ENCODE measurements at places on chromosomes 5 and 9.

- no peak for DNase-seq
Measured at GRCh38 chr5:179867079-179867465, 8.5 kb upstream of the MRNIP start.

DNA sequence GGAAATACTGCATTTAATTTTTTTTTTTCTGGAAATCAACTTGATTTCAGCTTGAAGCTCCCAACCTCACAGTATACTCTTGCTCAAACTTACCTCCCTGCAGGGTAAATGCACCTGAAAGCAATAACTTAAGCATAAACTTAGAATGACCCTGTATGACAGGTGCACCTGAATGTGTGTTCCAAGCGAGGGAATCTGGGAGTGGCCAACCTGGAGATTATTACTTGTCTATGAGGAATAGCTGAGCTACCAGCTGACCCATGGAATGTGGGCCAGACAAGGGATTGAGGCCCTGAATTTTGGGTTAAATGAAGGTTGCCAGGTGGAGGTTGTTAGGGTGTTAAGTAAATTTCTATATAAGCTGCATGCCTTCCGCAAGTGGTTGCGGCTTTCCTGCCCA lies 140.6 kb downstream of the OSTF1 start:
- DNase-seq: no peak

DNA sequence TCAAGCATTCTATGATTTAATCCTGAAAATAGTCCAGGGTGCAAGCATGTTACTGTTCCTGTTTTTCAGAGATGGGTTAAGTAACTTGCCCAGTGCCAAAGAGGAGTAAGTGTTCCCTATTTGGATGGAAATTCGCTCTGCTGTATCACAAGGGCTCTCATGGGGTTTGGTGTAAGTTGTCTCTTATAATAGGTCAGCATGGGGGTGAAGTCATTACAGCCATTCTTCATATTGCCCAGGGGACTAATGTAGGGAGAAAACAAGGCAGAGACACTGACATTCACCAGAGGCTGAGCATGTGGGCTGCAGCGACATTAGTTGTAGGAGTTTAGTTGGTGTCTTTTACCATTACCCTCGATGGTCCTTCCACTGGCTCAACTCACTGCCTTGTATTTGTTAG lies 142.1 kb upstream of the GLRA1 start:
- DNase-seq: no peak

DNA sequence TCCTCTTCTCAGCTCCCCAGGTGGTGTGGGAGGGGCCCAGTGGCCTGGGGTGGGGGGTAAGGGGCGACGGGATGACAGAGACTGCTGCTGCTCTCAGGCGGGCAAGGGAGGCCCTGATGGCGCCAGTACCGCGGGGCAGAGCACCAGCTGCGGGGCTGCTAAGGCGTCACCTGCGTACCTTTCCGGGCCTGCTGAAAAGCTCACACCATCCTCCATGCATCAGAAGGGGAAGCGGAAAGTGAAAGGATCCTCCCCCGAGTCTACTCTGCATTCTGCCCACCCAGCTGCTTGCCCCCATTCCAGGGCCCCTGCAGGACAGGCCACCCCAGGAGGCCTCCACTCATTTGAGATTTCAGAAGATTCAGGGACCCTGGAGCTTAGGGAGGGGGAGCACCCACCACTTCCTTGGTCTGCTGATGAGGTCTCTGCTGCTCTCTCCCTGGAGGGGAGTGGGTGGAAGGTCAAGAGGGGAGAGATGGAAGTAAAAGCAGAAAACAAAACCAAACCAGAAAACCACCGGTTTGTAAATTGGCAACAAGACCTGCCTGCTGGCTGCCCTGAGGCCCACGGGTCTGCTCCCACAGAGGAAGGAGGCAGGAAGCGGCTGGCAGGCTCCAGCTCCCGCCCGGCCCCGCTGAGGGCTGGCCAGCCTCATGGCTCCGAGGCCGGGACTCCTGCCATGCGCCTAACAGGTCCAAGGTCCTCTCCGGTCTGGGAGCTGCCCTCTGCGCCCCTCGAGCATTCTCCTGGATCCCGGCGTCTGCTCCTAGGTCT lies 33.6 kb downstream of the PRRT1B start:
- peak; percentile 59 for DNase-seq

DNA sequence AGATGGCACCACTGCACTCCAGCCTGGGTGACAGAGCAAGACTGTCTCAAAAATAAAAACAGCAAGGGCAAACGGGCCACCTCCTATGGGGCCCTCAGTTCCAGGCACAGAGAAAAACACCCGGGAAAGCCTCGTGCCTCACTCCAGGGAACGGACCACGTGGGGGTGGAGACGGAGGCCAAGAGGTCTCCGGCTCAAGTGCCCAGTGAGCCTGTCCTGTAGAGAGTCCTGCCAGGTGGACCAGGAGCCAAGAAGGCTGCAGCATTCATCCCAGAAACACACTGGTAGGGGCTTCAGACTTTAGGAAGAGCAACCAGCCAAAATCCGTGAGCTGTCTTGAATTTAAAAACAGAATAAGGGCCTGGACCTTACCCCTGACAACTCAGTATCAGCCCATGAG lies 63.8 kb downstream of the C5orf15 start:
- no peak for DNase-seq

DNA sequence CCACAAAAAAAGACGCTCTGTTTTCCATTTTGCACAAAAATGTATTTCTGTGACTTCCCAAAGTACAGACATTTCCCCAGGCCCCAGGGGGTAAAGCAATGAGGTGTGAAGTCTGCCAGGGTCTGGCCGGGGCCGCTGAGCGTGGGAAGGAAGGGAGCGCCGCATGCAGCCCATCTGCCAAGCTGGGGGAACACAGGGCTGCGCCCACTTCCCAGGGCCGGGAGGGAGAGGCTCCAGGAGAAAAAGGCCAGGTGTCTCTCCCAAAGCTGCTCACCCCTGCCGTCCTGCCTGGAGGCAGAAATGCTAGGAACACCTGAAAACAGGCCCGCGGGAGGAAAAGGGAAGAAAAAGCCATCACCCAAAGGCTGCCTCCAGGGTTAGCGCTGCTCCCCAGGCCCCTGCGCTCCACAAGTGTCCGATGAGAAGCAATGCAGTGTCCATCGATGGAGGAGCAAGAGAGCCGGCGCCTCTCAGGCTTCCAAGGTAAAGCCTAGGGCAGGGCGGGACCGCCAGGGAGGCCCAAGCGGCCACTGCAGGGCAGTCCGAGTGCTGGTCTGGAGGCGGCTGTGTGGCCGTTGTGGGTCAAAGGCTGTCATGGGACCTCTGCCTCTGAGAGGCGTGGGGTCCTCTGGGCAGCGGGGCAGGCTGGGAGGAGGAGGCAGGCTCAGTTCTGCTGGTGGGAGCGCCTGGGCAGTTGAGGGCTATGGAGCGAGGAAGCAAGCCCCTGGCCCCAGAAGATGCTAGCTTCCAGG lies 6.0 kb upstream of the ZDHHC12 start:
- DNase-seq: no peak

DNA sequence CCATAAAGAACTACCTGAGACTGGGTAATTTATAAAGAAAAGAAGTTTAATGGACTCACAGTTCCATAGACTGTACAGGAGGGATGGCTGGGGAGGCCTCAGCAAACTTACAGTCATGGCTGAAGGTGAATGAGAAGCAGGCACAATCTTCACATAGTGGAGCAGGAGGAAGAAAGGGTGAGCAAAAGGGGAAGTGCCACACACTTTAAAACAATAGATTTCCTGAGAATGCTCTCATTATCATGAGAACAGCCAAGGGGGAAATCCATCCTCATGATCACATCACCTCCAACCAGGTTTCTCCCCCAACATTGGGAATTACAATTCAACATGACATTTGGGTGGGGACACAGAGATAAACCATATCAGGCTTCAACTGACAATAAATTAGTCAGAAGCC lies 664.9 kb downstream of the TAF11L14 start:
- DNase-seq: no peak

DNA sequence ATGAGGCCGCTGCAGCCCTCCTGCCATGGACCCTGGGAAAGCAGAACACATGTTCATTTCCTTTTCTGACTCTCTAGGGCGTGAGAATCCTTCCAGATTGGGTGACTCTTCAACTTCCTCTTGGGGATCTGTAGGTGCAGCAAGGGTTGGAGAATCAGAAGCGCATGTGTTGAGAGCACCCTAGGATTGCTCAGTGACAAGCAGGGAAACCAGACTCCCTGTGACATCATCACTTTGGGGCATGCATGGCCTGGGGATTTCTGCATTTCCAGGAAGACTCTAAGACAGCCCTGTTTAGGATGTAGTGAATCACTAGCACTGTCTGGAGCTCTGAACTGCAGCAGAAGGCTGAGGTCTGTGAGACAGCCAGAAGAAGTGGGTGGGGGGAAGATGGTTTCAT lies 15.1 kb upstream of the LCP2 start:
- DNase-seq: peak; percentile 84

DNA sequence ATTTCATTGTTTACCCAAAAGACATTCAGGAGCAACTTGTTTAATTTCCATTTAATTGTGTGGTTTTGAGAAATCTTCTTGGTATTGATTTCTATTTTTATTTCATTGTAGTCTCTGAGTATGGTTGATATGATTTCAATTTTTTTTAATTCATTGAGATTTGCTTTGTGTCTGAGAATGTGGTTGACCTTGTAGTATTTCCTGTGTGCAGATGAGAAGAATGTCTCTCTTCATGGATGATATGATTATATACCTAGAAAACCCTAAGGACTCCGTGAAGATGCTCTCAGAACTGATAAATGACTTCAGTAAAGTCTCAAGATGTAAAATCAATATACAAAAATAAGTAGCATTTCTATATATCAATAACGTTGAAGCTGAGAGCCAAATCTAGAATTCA lies 202.4 kb upstream of the CDH9 start:
- DNase-seq: no peak

DNA sequence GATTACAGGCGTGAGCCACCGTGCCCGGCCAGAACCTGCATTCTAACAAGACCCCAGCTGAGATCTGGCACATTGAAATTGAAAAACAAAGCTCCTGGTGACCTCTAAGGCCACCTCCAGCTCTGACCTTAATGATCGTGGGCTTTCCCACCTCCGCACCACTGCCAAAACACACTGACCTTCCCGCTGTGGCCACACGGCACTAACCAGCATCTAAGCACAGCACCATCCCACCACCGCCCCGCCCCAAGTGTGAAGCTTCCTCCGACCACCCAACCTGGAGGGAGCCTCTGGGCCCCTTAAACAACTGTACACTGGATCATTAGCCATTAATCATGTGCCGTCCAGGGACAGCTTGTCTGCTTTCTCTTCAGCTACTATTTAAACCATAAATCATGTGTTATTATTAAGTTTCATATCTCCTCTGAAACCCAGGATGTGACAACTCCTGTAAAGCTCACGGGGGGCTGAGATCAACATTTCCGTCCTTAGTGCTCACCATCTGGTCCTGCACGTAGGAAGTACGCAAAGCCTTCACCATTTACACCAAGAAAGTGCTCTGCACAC lies 80.6 kb downstream of the COL23A1 start:
- no peak for DNase-seq

DNA sequence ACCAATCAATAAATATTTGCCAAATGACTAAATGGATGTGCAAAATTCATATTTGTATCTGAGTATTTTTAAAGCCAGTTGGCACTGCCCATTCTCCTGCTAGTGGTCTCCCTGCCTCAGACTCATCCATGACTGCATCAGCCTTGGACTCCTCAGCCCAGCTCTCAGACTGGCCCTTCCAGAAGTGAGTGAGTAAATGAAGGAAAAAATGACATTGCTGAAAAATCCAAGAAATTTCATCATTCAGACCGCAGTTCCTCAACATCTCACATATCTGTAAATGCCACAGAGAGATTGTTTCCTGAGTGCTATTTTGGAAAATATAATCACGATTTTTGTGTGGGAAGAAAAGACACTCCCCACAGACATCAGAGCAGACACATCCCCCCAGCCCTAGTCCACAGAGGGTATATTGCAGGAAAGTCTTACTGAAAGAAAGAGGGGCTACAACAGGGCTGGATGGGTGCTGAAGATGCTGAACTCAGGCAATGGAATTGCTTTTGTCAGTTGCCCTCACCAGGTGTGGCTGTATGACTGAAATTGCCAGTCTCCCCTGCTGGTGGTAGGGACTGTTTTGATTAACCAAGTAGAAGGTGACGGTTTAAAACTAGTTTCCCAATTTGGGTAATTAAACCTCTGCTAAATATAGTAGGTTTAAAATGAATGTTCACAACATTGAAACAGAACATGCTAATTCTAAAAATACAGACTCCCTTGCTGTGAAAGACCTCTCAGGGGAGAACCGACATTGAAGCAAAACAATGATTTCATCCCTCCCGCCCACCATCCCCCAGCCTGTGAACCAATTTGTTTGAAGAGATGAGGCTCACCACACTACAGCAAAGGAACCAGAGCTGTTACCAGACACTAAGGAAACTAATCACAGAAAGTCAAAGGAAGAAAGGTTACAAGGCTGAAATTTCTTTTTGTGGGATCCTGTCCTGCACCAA lies 158.8 kb downstream of the DEPDC1B start:
- DNase-seq: no peak

DNA sequence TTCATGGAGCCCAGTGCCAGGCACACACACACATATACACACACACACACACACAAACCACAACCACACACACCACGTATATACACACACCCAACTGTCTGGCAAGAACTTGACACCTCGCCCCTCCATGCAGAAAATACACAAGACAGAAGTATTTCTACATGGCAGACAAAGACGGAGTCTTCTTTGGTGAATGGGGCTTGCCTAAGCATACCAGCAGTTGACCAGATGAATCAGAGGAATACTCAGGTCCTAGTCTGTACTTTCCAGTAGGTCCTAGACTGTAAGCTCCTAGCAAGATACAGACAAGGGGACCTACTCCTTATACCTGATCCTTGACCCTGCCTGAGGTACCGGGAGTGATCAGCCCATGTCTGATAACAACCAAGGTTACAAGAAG lies 60.1 kb downstream of the SIL1 start:
- no peak for DNase-seq

GRCh38 chr9:126687930-126688461 lies 74.3 kb downstream of the LMX1B start:
- no peak for DNase-seq

DNA sequence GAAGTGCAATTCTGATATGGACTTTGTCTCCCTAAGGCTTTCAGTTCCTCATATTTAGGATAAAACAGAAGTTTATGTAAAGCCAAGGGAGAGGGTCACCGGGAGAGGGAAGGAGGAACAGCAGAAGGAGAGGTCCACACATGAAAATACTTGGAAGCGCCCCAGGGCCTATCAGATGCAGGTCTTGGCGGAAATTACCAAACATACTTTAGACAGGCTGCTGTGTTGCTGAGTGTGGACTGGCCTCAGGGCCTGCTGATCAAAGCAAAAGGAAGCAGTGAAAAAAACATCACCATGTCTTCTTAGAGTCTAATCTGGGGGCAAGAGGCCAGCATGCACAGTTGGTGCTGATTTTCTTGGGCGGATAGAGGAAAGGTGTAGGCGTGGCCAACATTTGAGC lies 14.1 kb upstream of the NTRK2 start:
- no peak for DNase-seq

DNA sequence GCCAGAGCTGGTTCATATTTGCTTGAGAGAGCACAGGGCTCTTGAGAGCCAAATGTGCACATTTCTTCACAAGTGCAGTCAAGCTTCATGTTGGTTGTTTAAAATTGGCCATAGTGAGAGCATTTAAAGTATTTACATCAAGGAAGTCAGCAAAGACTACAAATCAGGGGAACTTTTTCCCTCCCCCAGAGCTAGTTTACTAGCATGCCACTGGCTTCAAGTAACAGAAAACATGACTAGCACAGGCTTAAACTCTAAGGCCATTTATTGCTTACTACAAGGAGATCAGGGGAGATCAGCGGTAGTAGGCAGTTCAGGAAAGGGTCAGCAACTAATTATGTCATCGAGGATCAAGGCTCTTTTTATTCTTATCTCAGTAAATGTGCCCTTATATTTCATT lies 11.0 kb upstream of the CCDC171 start:
- DNase-seq: no peak

Data from CD4-positive, alpha-beta T cell treated with Interleukin-21 for 1 hour (primary cell).